ENCODE measurements at places on chromosomes 7 and 10.
A peak's percentile ranks its signal among the peaks of the same experiment; 100 is the strongest.

GRCh38 chr7:27179503-27180430, 5.3 kb downstream of the HOXA11 start:
- H3K4me1 ChIP-seq: no peaks in the 10 kb centered on the region
- no peaks in the 10 kb centered on the region for H3K36me3 ChIP-seq
- peak; percentile 83 for DNase-seq

DNA sequence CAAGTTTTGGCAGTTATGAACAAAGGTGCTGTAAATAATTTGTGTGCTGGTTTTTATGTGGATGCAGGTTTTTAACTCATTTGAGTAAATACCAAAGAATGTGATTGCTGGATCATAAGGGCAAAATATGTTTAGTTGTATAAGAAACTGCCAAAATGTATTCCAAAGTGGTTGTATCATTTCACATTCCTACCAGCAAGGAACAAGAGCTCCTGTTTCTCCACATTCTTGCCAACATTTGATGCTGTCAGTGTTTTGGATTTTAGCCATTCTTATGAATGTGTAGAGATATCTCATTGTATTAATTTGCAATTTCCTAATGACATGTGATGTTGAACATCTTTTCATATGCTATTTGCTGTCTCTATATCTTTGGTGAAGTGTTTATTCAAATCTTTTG, 207.3 kb upstream of the LRGUK start:
- H3K4me3 ChIP-seq: no peak overlapping the region
- H3K27ac ChIP-seq: no peak overlapping the region
- no peak for DNase-seq
- H3K36me3 ChIP-seq: no peaks in the 10 kb centered on the region
- H3K27me3 ChIP-seq: no peaks in the 10 kb centered on the region

- H3K4me1 ChIP-seq: no peaks in the 10 kb centered on the region
- no peak for DNase-seq
- no peak overlapping the region for H3K4me3 ChIP-seq
- H3K27me3 ChIP-seq: no peaks in the 10 kb centered on the region
- no peaks in the 10 kb centered on the region for H3K36me3 ChIP-seq
Observed at GRCh38 chr10:108819302-108819701, 1104.0 kb downstream of the XPNPEP1 start.

- H3K36me3 ChIP-seq: no peaks in the 10 kb centered on the region
- no peak overlapping the region for H3K4me3 ChIP-seq
Observed at GRCh38 chr7:155203059-155203881, 94.4 kb upstream of the INSIG1 start.

DNA sequence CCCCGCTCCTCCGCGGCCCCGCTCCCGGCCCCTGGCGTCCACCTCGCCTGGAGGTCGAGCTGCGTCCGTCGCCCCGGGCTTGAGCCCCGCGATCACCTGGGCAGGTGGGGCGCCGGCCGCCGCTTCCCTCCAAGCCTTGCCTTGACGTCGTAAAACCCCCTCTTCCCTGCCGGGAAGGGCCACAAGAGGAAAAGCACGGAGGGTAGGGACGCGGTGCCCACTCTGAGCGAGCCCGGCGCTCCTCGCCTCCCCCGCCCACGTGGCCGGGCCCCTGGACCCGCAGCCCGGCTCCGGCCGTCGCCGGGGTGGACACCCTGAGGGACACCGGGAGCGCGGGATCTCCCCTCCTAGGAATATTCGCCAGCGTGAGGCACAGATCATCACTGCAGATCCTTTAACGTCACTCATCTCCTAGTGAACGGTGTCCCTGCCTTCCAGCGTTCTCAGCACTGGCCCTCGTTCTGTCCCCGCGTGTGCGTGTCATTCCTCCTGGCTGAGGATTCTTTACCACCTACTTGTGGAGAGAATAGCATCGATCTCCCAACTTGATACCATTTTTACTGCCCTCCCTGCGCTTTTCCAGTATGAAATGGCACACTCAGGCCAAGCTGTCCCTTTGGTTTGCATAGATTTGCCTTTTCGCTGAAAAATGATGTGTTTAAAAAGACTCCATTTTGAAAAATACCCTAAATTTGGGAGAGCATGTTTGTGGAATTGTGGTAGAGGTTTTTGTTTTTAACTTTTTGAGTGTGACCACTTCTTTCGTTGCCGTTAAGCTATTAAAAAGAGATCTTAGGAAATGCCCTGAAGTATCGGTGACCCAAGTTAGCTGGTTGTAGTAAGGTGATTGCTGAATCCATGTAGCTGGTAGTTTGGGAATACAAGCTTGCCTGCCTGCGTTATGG, 649 bp downstream of the ACTR3B start:
- peak overlapping the region; percentile 97 for H3K27ac ChIP-seq
- peaks cover 5% of the 10 kb centered on the region for H3K4me1 ChIP-seq

DNA sequence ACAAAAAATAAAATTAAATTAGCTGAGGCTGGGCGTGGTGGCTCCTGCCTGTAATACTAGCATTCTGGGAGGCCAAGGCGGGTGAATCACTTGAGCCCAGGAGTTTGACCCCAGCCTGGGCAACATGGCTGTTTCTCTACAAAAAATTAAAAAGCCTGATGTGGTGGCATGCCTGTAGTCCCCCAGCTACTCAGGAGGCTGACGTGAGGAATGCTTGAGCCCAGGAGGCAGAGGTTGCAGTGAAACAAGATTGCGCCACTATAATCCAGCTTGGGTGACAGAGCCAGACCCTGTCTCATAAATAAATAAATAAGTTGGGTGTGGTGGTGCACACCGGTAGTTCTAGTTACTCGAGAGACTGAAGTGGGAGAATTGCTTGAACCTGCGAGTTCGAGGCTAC, 65.1 kb downstream of the GNA12 start:
- no peak for DNase-seq
- H3K4me3 ChIP-seq: no peak overlapping the region
- no peak overlapping the region for H3K27ac ChIP-seq
- H3K27me3 ChIP-seq: no peaks in the 10 kb centered on the region

DNA sequence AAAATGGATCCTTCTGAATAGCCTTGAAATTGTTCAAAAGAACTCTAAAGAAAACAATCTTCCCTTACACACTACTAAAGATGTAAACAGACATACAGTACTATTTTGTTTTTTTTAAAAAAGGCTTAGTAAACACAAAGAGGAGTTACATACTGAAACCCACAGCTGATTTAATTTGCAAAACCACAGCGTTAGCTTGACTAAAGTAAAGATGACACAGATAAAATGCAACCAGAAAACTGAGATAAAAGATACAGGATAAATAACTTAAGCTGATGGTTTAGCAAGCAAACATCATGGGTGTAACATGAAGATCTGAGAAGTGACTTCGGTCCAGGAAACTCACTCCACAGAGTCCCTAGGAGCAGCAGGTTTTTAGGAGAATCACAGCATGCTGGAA, 21.8 kb downstream of the PRKCQ start:
- H3K4me1 ChIP-seq: peaks cover 2% of the 10 kb centered on the region
- H3K27ac ChIP-seq: no peak overlapping the region
- no peaks in the 10 kb centered on the region for H3K36me3 ChIP-seq
